ENCODE measurements at places on chromosomes 12 and 14.

DNA sequence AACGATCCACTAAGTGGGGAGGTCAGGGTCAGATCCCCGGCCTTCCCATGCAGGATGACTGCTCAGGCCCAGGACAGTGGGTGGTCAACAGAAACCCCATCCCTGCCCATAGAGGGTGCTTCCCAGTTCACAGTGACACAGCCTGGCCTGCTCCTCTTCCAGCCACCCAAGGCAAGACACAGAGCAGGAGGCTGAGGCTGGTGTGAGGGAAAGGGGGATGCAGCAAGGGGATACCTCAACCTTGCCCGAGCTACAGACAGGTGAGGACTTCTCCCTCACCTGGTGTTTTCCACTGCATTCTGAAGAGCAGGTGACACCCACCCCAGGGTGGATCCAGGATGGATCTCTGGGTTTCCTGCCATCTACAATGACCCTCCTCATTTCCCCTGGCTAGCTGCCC is 106.7 kb downstream of the KIF26A start:
- no peak for DNase-seq

DNA sequence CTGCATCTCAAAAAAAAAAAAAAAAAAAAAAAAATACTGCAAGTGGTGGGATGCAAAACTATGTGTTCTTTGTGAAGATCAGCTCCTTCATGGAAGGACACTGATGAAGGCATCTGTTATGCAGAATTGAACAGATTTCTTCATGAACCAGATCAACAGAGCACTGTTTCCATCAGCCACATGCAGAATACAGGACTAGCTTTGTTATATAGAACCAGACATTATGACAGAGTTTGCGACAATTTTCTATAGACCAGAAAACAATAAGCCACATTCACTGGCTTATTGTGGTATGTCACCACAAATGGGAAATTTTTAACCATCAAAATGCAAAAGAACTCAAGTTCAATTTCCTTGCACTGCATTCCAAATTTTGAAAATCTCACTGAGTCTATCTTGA is 34.7 kb downstream of the CIT start:
- DNase-seq: no peak

DNA sequence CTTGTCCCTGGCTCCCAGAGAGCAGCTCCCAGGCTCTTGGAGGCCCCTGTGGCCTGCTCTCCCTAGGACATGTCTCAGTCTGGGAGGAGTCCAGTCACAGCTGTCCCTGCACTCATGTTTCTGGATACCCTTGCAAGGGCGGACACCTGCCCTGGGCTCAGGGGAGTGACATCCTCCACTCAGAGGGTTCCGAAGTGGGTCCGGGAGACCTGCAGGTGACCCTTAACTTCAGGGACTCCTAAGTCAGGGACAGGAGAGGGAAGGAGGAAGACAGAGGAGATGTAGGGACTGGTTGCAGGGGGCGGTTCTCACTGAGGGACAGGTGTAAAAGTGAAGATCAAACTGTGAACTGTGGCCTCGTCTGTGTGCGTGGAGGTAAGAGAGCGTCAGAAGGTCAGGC is 37.6 kb downstream of the CACNA2D4 start:
- no peak for DNase-seq

- DNase-seq: no peak
Observed at GRCh38 chr12:113268136-113268535, 46.9 kb downstream of the TPCN1 start.

GRCh38 chr12:12999959-13000615 is at the start of gene HEBP1:
Gene HEBP1 (minus strand): TSS chr12:13000265. CDS start chr12:13000114, 151 bp downstream.
- DNase-seq: peak; percentile 61

DNA sequence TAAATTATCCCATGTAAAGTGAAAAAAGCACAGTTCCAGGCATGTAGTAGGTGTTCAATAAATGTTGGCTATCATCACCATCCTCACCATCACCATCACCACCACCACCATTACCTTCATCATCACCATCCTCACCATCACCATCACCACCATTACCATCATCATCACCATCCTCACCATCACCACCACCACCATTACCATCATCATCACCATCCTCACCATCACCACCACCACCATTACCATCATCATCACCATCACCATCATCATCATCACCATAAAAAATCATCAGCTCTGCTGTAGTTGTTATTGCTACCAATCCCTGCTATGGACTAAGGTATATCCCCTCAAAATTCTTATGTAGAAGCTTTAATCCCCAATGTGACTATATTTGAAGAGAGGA is 15.1 kb downstream of the ISCU start:
- no peak for DNase-seq

GRCh38 chr12:58513301-58513834 is 406.9 kb downstream of the LRIG3 start:
- no peak for DNase-seq

DNA sequence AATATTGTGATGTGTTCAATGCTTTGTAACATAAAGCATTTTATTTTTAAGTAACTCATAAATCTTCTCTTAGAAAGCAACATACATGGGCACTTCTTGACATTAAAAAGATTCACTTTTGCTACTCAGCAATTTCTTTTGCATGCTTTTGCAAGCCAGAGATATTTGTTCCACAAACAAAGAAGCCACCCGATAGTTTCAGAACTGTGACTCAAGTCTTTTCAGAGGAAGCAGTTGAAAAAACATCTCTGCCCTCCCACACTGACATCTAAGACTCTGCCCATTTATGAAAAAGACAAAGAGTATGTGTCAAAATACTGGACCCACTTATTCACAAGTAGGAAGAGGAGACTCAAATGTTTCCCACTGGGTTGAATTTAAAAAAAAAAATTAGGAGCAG is 7.5 kb downstream of the APPL2 start:
- no peak for DNase-seq

GRCh38 chr14:45084946-45085346 is 1.0 kb downstream of the PRPF39 start:
- no peak for DNase-seq

GRCh38 chr14:89550821-89551220 is 133.8 kb upstream of the FOXN3 start:
- DNase-seq: no peak

DNA sequence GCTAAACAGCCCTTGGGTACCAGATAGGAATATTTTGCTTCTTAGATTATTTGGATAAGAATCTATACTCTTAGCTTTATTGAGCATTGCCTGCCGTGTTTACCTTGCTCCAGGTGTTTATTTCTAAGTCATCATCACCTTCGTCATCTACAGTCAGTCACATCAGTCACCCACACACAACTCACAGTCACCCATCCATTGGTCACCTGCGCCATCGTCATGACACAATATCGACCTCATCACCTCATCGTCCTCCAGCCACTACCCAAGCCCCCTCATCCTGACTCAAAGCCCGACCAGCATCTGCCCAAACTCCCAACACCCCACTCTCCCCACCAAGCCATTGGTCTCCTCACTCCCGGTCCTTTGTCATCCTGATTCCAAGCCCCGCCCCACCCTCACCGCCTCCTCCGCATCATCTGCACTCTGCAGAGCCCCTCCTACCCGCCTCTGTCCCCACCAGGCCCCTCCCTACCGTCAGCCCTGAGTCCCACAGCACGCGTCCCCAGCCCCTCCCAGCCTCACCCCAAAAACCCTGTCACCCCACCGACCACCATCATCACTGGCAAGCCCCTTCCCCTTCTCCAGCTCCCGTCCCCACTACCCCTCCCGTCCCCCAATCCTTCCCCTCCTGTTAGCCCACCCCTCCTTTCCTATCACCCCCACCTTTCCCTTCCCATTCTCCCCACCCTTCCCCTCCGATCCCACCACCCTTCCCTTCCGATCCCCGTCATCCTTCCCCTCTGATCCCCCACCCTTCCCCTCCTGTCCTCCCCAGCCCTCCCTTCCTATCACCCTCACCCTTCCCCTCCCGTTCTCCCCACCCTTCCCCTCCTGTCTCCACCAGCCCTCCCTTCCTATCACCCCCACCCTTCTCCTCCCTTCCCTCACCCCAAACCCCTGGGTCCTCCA is 9.8 kb downstream of the DLK1 start:
- DNase-seq: no peak

GRCh38 chr12:114888448-114888847 is 204.5 kb upstream of the TBX3 start:
- DNase-seq: no peak

Data from CMK (cell line).